ENCODE measurements at places on chromosomes 4 and X.

GRCh38 chr4:15376145-15376544 is 51.7 kb upstream of the C1QTNF7 start:
- peaks cover 11% of the 10 kb centered on the region for H3K4me1 ChIP-seq
- no peak overlapping the region for H3K27ac ChIP-seq
- no peaks in the 10 kb centered on the region for H3K27me3 ChIP-seq
- no peak overlapping the region for H3K4me3 ChIP-seq
- H3K36me3 ChIP-seq = no peaks in the 10 kb centered on the region
- no peak for DNase-seq

GRCh38 chr4:79526641-79527565 is 118.9 kb upstream of the GK2 start:
- H3K4me3 ChIP-seq = no peak overlapping the region
- no peaks in the 10 kb centered on the region for H3K27me3 ChIP-seq
- H3K4me1 ChIP-seq = no peaks in the 10 kb centered on the region
- H3K27ac ChIP-seq = no peak overlapping the region

GRCh38 chr4:142721187-142721586 is 124.9 kb downstream of the INPP4B start:
- no peak overlapping the region for H3K4me3 ChIP-seq
- H3K4me1 ChIP-seq = peaks cover 21% of the 10 kb centered on the region
- peaks cover 1% of the 10 kb centered on the region for H3K36me3 ChIP-seq
- DNase-seq = no peak
- H3K27ac ChIP-seq = peak overlapping the region; percentile 91

- no peaks in the 10 kb centered on the region for H3K36me3 ChIP-seq
- no peaks in the 10 kb centered on the region for H3K27me3 ChIP-seq
- no peak for DNase-seq
- H3K4me1 ChIP-seq = peaks cover 9% of the 10 kb centered on the region
These were observed 160.5 kb upstream of the GABRA2 start for GRCh38 chr4:46550471-46550870.

GRCh38 chr4:74362347-74362746 is 2.6 kb upstream of the EREG start:
- no peak for DNase-seq
- H3K4me1 ChIP-seq = peaks cover 26% of the 10 kb centered on the region
- peaks cover 41% of the 10 kb centered on the region for H3K27me3 ChIP-seq
- H3K27ac ChIP-seq = no peak overlapping the region

GRCh38 chr4:125168531-125168930 is 146.2 kb upstream of the FAT4 start:
- H3K27me3 ChIP-seq = no peaks in the 10 kb centered on the region
- no peaks in the 10 kb centered on the region for H3K36me3 ChIP-seq
- no peak overlapping the region for H3K4me3 ChIP-seq
- DNase-seq = no peak
- H3K4me1 ChIP-seq = peaks cover 5% of the 10 kb centered on the region
- no peak overlapping the region for H3K27ac ChIP-seq

DNA sequence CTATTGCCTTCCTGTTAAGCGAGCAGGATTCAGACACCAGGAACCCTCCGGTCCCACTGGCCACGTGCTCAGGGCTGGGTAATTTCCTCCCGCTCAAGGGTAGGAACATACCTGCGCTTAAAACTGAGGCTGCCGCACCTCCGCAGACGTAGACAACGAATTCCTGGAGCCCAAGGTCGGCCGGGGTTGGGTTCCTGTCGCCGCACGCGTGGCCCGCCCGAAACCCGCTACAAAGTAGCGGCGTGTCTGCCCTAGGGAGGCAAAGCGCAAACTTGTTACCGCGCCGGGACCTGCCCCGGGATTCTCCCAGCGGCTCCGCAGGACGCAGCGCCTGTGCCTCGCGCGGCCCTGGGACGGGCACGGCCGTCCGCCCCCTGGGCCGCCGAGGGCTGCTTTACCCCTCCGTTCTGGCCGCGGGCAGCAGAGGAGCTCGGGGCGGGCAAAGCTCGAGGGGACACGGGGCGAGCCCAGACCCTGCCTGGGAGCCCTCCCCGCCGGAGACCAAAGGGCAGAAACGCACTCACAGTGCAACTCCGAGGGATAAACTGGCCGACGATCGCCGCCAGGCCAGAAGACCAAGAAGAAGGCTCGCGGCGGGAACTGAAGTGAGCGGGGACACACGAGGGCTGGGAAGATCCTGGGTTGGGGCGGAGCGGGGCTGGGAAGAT is at the start of gene ERVMER34-1:
Gene ERVMER34-1, minus strand, starts transcription at position 607 of the 668 bp plus-strand sequence. CDS start 5,905 bp downstream, outside the sequence.
- no peaks in the 10 kb centered on the region for H3K36me3 ChIP-seq
- H3K4me1 ChIP-seq = peaks cover 8% of the 10 kb centered on the region
- H3K27ac ChIP-seq = peak within 1 kb of the TSS; percentile 53
- peak; percentile 46 for DNase-seq
- H3K27me3 ChIP-seq = peaks cover 18% of the 10 kb centered on the region

GRCh38 chrX:13994104-13994503 is 35.6 kb downstream of the GEMIN8 start:
- H3K4me3 ChIP-seq = no peak overlapping the region
- DNase-seq = no peak
- H3K36me3 ChIP-seq = no peaks in the 10 kb centered on the region
- H3K27ac ChIP-seq = no peak overlapping the region
- H3K4me1 ChIP-seq = no peaks in the 10 kb centered on the region

DNA sequence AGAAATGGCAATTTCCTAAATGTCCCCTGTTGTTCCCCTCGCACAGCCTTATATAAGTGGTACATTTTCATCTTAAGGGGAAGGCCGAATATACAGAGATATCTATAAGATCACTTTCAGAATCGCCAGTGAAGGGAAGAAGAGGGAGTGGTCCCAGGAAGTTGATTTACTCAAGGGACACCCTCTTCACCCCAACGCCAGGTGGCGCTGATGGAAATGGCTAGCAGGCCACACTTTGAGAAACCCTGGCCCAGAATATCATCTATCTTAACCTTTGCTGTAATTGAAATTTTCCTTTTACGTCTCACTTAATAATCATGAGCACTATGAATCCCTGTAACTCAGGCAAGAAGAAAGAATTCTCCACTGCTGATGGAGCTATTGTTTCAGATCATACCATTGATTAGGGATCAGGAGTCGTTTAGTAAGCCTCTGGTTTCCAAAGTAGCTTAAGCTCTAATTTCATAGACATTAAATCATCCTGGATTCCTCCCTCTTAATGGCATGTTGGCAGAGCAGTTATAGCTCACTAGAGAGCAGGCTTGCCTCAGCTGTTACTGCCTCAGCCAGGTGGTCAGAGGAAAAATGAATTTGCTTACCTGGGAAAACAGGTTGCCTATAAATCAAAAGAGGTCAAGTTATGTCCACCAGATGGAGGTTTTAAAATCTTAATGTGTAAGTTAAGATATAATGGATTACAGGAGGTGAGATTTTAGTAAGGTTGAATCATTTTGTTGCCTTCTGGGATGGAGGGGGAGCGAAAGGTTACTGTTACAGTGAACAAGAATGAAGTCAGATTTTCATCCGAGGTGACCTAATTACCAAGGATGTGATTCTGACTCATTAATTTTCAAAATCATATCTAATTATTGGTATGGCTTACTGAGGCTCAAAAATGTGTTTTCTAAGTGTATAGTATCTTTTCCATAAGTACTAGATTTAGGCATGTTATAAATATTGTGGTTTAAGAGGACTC is 941.2 kb upstream of the TENM3 start:
- DNase-seq = peak; percentile 42
- peaks cover 16% of the 10 kb centered on the region for H3K4me1 ChIP-seq
- peak overlapping the region; percentile 68 for H3K27ac ChIP-seq
- H3K27me3 ChIP-seq = no peaks in the 10 kb centered on the region
- peaks cover 10% of the 10 kb centered on the region for H3K36me3 ChIP-seq

DNA sequence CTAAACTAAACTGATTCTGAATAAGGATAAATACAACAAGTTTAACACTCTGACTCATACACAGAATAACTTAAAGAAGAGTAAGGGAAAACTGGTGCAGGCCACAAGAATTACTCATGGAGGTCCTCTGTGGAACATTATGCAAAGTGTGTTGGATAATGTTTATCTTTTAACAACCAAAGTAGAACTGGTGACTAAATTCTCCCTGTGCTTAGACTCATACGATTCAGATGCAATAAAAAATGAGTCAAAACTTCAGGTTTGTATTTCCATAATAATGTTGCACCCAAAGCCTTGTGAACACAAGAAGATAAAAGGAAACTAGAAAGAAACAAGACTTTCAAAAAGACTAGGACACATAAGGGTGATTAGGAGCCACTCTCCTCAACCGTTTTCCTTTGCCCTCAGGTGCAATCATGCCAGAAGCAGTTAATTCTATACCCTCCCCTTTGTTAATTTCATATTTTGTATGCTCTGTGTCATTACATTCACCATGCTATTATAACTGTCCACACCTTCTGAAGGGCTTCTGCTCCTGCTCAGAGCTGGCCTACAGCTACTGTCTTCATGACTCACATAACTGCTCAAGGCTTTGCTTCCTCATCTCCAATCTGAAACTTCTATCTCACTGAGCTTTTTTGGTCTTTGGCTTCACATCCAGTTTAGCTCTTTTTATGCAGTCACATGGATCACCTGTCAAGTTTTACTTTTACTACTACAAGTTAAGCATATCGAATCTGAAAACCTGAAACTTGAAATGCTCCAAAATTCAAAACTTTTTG is 60.2 kb downstream of the KCNIP4 start:
- no peak overlapping the region for H3K27ac ChIP-seq
- H3K36me3 ChIP-seq = no peaks in the 10 kb centered on the region
- H3K4me3 ChIP-seq = no peak overlapping the region
- DNase-seq = no peak
- H3K4me1 ChIP-seq = no peaks in the 10 kb centered on the region
- peaks cover 3% of the 10 kb centered on the region for H3K27me3 ChIP-seq

DNA sequence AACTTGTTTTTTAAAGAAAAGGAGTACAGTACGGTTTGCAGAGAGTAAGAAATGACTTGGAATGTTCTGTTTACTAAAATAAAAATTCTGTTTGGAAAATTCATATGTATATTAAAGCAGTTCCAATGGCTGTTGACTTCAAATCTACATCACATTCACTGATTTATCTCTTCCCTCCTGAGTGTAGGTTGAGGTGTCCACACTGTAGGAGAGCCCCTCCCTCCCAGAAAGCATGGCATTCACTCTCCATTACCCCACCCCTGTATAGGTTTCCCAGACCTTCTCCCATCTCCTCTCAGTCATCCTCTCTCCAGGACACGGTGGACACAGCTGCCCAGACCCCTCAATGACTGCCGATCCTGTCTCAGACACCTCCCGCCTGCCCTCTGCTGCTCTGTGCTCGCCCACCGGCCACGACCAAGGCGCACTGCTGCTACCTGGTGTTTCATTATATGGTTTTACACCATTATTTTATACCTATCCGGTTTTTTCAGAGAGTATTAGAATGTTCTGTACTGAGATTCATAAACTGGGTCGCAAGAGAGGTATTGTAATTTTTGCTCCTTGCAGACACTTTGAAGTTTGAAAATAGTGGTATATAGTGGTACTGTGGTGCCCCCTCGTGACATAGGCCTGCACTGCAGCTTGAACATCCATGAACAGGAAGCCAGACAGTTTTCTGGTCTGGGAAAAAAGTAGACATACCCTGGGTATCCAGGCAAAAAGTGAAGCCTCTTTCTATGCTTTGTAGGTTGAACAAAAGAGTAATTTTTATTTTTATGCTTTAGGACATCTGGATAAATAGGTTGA is 38.8 kb upstream of the BEX4 start:
- H3K36me3 ChIP-seq = no peaks in the 10 kb centered on the region
- no peak for DNase-seq
- no peak overlapping the region for H3K27ac ChIP-seq
- peaks cover 1% of the 10 kb centered on the region for H3K27me3 ChIP-seq
- H3K4me1 ChIP-seq = peaks cover 3% of the 10 kb centered on the region

DNA sequence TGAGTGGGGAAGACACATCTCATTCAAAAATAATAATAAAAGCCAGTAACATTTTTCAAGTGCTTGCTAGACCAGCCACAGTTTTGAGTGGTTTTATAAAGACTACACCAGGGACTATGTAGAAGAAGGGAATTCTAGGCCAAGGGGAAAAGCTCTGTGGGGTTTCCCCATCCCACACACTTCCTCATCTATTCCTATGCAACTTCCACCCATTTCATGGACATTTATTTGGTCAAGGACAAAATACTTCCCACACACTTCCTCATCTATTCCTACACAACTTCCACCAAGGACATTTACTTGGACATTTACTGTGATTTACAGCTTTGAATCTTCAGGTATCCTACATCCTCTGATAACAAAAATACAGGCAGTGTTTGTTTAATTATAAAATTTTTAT is 86.5 kb upstream of the KLF3 start:
- H3K27ac ChIP-seq = no peak overlapping the region
- no peaks in the 10 kb centered on the region for H3K36me3 ChIP-seq
- peaks cover 12% of the 10 kb centered on the region for H3K4me1 ChIP-seq
- no peak overlapping the region for H3K4me3 ChIP-seq
- DNase-seq = no peak

- H3K27ac ChIP-seq = no peak overlapping the region
- H3K36me3 ChIP-seq = no peaks in the 10 kb centered on the region
- no peak for DNase-seq
- H3K27me3 ChIP-seq = no peaks in the 10 kb centered on the region
- peaks cover 28% of the 10 kb centered on the region for H3K4me1 ChIP-seq
- no peak overlapping the region for H3K4me3 ChIP-seq
These were observed 14.9 kb downstream of the SPRY1 start for GRCh38 chr4:123411514-123411913.

- peak within 1 kb of the TSS; percentile 67 for H3K4me3 ChIP-seq
- H3K27me3 ChIP-seq = no peaks in the 10 kb centered on the region
- peak; percentile 63 for DNase-seq
- peaks cover 5% of the 10 kb centered on the region for H3K4me1 ChIP-seq
- H3K36me3 ChIP-seq = no peaks in the 10 kb centered on the region
These were observed at the start of gene CCDC160 for GRCh38 chrX:134236626-134237614. Gene CCDC160 (plus strand): TSS chrX:134237182. CDS start chrX:134244801, 7,619 bp downstream.

DNA sequence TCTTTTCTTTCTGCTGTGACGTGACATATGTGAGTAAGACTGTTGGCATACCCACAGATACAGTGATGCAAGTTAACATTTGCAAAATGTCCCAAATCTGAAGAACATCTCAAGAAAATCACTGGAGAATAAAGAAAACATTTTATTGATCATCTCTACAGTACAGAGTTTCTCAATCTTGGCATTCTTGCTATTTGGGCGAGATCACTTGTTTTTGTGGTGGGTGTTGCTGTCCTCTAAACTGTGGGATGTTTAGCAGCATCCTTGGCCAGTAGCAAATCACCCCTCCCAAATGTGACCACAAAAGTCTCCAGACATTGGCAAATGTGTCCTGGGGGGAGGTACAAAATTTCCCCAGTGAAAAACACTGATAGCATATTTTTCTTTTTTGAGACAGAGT is 28.8 kb downstream of the AMELX start:
- DNase-seq = no peak
- H3K4me3 ChIP-seq = no peak overlapping the region
- peaks cover 8% of the 10 kb centered on the region for H3K4me1 ChIP-seq
